ENCODE measurements at places on chromosomes 13 and 19.

DNA sequence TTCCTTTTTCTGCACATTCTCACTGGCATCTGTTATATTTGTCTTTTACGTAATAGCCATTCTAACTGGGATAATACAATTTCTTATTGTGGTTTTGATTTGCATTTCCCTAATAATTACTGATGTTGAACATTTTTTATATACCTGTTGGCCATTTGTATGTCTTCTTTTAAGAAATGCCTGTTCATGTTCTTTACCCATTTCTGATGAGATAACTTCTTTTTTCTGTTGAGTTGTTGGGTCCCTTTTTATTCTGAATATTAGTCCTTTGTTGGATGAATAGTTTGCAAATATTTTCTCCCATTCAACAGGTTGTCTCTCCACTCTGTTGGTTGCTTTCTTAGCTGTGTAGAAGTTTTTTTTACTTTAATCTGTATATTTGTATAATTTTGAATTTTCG is 147.7 kb upstream of the TRPC4 start:
- DNase-seq: no peak

DNA sequence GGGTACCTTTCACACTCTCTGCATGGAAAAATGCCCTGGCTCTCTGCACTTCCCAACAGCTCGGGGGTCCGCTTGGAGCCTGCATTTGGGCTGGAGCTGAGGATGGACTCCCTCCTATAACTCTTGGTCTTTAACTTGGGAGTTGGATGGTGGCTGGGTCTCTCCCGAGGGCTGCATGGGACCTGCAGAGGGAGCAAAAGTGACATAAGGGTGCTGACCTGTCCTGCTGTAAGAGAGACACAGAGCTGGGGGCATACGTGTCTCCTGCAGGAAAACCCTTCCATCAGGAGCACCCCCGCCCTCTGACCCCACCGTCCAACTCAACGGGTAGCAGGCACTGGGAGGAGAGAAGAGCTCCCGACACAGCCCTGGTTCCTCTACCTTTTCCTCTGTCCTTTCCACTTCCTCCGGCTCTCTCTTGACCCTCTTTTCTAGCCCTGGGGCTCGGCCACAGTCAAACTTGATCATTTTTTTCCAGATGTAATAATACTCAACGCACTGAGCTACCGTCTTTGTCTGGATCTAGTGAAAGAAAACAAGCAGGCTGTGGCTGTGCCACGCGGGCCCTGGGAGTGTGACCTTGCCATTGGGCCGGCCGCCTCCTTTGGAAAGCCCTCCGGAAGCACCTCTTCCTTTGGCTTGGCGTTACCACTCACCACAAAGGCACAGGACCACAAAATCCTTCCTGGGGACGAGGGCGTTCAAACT is 6.8 kb upstream of the NAPA start:
- no peak for DNase-seq

DNA sequence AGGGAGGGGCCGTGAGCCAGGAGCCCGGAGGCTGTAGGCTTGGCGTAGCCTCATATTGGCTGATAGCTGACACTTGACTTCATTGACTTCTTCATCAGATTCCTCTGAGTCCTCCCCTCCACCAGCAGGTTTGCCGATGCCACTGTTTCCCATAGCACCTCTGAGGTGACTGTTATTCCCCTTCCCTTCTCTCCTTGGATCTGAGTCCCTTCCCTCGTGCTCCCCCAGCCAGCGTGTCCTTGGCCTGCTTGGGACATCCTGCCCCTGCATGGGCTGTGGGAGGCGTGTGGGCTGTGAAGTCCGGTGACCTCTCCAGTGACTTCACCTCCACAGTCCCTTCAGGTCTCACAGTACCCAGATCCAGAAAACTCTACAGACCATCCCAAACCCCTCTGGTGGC is 8.8 kb downstream of the PPP1R37 start:
- DNase-seq: no peak

DNA sequence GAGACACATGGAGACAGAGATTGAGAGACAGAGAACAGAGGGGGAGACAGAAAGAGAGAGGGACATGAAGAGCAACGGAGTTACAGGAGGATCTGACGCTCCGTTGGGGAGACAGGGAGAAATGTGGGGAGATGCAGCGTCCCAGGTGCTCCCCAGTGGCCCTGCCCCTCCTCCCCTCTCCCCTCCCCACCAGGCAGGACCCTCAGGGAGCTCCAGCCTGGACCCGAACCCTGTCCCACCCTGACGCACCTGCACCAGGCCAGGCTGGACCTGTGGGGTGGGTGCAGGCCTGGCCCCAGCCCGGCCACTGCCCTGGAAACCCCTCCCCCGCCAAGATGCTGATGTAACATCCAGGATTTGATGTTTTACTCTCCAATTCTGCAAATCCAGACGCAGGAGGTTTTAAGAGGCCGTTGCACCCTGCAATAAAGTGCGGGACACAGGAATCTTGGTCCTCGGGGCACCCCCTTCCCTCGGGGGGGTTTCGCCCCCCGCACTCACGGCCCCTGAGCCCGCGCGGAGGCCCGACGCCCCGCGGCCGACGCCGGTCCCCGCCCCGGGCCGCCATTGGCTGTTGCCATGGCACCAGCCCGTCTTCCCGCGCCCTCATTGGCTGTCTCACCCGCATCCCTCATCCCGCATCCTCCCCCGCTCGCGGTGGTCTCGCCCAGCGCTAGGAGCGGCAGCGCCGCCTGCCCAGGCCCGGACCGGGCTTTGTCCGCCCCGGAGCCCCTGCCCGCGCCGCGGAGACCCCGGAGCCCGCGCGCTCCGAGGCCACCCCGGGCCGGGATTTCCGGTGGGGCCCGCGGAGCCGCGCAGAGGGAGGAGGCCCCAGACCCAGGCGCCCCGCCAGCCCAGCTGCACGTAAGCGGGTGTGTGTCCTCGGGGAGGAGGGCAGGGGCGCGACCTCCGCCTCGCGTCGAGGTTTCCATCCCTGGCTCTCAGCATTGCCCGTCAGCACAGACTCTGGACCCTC is at the start of gene APC2:
Gene APC2, plus strand, starts transcription at position 655 of the 976 bp plus-strand sequence. CDS start 2,881 bp downstream, outside the sequence.
- no peak for DNase-seq

- DNase-seq: no peak
These were observed 27.4 kb upstream of the TIMM44 start for GRCh38 chr19:7970716-7971448.

DNA sequence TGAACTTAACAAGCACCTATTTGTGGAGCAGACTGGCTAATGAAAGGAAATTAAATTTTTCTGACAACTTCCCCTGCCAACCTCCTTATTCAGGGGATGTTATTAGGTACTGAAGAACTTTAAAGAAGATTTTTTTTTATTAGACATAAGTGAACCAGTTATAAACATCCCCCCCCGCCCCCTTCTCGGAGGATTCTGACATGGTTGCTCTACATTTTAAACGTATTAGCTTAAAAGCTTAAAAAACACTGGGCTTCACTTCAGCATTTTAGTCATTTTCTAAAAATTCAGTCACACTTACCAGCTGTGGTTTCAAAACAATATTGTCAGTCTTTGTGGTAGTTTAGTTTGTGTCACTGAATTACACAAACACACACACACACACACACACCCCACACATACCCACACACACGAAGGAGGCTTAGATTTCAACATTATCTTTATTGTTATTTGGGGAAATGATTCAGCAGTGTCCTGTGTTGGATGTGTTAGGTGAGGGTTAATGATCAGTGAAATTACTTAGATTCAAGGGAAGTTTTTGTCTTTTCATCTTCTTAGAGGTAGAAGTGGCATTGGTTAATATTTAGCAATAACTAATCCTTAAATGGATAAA is 145.7 kb downstream of the PCCA start:
- no peak for DNase-seq

DNA sequence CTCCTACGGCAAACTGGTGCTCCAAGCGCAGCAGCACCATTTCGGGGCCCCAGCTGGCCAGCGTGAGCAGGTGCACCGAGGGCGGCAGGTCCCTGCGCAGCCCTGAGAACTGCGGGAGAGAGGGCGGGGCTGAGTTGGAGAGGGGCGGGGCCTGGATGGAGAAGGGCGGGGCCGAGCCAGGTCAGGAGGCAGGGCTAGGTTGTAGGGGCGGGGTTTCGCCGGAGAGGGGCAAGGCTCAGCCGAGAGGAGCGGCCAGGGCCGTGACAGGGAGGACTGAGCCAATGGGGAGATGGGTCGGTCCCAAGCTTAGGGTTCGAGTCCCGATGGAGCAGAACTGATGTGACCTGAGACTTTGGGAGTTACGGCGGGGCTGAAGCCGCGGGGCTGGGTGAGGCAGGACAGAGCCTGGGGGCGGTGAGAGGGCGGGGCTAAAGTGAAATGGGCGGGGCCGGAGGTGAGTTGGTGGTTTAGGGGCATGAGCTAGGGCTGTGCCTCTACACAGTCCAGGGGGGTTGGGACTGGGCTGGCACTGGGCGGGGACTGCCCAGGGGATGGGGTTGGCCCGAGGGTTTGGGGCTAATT is 19.0 kb downstream of the MAN2B1 start:
- DNase-seq: no peak

DNA sequence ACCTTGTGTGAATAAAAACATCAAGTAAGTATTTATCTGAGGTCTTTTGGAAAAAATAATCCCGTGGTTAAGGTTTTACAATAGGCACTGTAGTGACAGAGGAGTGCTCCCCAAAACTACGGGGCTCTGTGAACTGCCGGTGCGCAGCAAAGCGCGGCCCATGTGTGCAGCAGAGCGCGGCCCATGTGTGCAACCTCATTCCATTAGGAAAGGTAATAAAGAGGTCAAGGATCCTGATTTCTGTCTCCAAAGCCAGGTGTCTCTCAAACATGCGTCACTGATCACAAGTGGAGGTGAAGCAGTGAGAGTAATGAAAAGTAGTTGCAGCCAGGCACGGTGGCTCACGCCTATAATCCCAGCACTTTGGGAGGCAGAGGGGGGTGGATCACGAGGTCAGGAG is 58.7 kb downstream of the MRPL57 start:
- no peak for DNase-seq

GRCh38 chr13:42686165-42686564 is 95.2 kb upstream of the FAM216B start:
- DNase-seq: no peak

GRCh38 chr19:5827891-5828660 is 11.4 kb downstream of the FUT6 start:
- DNase-seq: peak; percentile 87

DNA sequence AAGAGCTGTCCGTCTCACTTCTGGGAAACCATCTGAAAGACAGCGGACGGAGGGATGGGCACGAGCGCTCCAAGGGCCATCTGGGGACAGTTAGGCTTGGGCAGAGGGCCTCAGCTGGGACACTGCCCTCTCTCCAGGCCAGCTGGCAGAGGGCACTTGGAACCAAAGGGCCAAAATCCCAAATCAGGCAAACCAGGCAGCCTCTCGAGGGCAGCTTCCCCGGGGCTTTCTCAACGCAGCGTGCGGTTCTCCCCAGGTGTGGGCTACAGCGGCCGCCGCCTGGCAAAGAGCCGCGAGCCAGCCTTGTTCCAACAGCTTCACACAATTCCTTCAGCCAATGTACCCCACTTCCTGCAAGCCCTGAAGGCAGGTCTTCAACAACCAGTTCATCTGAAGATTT is 5.0 kb downstream of the MLLT1 start:
- DNase-seq: no peak

DNA sequence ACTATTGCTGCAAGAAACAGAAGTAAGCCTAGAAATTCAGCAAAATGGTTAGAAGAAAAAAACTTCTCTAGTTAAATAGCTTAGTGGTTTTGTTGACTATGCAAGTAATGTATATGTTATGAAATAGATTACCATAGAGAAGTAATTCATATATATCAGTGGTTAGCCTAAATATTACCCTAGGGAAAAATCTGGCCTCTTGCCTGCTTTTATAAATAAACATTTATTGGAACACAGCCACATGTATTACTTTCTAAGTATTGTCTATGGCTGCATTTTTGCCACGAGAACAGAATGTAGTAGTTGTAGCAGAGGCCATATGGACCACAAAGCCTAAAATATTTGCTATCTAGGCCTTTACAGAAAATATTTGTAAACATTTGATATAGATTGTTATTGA is 1471.7 kb upstream of the PRR20A start:
- DNase-seq: no peak

GRCh38 chr19:52599241-52599640 is 29.2 kb downstream of the ZNF701 start:
- DNase-seq: no peak

DNA sequence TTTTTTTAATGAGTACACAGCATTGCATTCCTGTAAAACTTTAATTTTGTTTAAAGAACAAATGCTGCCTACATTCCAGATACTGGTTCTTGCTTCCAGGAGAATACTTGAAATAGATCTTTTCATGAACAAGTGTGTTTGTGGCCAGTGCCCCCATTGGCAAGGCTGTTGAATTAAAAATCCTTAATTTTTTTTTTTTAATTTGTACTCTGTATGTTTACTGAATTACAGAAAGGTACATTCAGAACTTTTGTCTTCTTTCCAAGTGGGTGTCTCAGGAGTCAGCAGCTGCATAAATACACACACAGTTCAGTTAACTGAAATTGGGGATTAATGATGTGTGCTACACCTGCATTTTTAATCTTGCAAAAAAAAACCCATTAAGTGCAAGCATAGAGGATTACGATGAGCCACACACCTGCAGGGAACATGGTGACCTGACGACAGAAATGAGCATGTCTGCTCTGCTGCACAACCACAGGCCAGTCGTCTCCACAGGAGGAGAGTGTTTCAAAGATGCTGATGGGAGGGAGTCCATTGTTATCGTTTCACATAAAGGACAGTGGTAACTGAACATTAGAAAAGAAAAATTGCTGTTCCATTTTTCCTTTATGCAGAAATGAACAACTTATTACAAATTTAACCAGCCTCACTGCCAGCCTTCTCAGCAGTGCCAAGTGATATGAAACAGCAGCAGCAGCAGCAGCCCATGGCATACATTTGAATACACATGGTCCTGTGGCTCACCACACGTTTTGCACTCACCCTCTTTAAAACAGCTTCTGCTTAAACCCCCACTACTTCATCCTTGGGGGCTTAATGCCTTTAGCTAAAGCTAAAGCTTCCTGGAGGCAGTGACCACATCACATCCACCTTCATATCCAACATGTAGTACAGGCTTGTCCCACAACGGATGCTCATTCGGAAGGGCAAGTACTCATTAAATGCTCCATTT is 72.3 kb upstream of the RFC3 start:
- no peak for DNase-seq

GRCh38 chr13:31009166-31009565 is 76.7 kb downstream of the TEX26 start:
- DNase-seq: no peak

DNA sequence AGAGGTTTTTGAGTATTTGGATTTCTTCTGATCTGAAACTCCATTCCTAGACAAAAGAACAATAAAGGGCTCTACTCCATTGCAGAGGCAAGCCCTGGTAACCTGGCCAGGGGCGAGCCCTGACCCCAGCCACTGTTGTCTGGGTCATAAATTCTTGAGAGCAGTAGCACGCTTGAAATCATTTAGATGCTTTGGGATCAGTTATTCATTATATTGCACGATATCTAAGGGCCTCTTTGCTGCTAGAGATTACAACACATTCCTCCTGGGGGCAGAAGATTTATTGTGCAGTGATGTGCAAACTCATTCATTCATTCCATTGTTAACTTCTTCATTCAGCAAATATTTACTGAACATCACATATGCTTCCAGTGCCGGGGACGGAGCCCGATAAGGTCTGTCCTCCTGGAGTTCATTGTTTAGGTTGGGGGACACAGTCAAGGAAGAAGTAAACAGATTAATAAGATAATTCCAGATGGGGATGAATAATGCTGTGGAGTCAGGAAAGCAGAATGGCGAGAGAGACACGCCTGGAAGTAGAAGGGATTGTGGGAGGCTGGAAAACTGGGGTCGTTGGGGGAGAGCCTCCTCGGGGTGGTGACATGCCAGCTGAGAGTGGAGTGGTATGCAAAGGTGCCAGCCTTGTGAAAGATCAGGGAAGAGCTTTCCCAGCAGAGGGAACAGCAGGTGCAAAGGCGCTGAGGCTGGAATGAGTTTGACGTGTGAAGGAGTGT is 34.9 kb downstream of the SIPA1L3 start:
- DNase-seq: peak; percentile 41

Data from SW480 (cell line).